Activated T-cell treated with anti-CD3 and anti-CD28 coated beads, Interleukin-2, amount 50 U/mL, for 24 hours (primary cell): ENCODE measurements at places on chromosomes 4 and X.

DNA sequence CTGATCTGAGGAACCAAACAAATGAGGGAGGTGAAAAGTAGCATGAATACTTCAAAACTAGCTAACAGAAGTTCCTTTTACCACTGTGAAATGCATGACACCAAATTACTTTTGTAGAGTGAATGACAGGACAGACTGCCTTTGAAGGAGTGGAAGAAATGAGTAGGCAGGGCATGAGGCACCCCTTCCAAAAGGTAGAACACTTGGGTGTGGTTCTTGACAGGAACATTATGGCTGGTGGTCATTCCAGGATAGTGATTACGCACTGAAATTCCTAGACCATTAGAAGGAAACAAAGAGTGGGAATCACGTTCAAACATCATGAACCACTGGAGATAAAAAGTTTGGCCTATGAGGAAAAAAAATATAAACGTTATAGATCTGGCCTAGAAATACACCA, 4.9 kb downstream of the HUWE1 start:
- no peak for DNase-seq

- no peak for DNase-seq
Measured at GRCh38 chrX:76454456-76454927, 27.0 kb downstream of the MAGEE1 start.

GRCh38 chr4:164621886-164622521, 131.9 kb upstream of the SMIM31 start:
- no peak for DNase-seq

DNA sequence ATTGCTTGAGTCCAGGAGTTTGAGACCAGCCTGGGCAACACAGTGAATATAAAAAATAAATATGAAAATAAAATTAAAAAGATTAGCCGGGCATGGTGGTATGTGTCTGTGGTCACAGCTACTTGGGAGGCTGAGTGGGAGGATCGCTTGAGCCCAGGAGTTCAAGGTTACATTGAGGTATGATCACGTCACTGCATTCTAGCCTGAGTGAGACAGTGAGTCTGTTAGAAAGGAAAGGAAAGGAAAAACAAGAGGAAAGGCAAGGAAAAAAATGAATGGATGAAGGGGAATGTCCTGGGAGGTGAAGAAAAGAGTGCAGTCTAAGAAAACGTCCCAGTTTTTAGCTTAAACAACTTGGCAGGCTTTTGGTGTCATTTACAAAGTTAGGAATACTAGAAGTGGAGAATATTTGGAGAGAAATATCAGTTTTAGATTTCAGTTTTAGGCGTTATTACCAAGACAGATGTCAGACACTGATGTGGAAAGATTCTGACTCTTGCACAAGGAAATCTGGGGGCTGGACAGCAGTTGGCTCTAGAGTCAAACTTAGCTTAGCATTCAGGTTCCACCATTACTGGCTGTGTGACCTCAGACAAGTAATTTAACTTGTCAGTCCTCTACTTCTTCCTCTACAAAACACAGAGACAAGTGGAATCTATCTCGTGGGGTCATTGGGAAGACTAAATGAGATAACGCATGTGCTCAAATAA, 139.0 kb downstream of the TSPAN5 start:
- DNase-seq = no peak

DNA sequence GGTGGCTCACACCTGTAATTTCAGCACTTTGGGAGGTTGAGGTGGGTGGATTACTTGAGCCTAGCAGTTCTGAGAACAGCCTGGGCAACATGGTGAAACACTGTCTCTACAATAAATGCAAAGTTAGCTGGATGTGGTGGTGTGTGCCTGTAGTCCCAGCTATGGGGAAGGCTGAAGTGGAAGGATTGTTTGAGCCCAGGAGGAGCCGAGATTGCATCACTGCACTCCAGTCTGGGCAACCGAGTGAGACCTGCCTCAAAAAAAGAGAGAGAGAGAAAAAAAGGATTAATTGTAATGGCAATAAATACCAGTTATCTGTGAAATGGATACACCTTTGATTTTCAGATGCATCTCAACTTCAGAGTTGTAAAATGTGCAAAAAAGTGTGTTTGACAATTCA, 58.8 kb downstream of the SPRY1 start:
- DNase-seq = no peak

GRCh38 chr4:185092535-185093197, 50.4 kb upstream of the SLC25A4 start:
- DNase-seq = no peak

DNA sequence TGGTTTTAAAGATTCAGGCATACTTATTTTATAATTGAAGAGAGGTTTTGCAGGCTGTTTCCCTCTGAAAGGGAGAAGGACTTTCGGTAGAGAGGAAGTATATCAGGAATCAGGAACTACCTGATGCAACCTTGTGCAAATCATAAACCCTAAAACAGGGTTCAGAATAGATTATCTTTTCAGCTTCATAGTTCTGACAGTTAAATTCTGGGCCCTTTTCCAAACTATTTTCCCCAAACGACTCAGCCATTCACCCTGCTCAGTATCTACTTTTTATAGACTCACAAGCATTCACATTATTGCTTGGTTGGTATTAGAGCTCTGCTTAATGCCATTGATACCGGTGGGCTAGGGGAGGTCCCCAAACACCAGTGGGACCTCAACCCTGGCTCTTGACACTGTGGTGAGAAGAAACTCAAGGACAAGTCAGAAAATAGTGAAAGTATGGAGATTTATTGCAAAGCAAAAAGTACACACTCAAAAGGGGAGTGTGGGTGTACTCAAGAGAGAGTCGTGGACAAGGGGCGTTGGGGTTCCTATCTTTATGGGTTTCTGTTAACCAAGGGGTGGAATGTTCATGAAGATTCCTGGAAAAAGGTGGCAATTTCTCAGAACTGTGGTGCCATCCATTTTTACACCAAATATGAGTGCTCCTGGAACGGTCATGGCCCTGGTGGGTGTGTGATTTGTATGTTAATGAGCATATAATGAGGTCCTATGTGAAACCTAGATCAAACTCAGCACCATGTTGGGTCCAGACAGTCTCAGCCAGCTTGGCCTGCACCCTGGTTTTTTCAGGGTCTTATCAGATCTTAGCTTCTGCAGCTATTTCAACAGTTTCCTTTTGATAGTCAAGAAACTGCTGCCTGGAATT, 238.3 kb downstream of the DCLK2 start:
- no peak for DNase-seq

DNA sequence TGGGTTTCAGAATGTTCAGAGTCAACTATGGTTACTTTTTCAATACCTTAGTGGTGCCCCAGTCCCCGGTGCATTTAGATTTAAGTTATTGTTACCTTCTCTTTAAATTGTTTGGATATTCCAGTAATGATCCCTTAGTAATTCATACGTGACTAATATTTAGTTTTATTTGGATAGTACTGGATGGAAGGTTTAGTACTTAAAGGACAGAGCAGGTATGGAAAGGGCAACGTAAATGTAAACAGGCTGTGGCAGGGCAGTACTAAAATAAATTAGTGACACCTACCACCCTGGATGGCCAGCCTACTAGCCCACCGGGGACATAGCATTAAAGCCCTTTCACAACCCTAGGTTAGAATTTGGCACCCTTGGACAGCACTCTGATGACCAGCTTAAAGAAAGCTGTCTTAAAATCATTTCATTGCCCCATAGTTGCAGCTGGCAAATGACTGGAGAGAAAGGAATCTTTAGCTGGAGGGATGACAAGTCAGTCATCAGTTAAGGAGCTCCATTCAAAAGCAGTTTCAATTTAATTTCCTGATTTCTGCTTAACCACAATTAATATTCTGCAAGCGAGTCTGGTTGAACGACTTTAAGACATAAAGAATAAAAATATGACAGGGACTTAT, 16.4 kb downstream of the PLP1 start:
- no peak for DNase-seq
